CD14-positive monocyte (primary cell): ENCODE measurements at places on chromosomes 13 and 19.
A peak's percentile ranks its signal among the peaks of the same experiment; 100 is the strongest.

- DNase-seq, result no peak
Observed at GRCh38 chr19:49524812-49525455, 2.9 kb upstream of the RCN3 start.

DNA sequence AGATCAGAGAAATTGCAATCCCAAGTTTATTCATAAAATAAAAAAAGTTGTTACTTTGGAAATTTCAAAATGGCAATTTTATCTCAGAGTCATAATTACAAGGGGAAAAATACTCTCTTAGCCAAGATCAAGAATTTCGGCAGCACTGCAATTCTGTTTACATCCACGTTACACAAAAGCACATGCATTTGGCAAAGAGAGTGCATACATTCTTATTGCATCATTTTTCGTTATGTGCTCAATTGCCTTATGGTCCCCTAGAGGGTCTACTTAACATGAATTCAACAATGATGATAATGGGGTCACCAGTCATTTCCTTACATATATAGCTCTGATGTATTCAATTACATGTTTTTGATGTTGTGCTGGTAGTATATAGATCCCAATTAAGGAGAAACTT, 498.0 kb downstream of the DIAPH3 start:
- DNase-seq, result no peak

DNA sequence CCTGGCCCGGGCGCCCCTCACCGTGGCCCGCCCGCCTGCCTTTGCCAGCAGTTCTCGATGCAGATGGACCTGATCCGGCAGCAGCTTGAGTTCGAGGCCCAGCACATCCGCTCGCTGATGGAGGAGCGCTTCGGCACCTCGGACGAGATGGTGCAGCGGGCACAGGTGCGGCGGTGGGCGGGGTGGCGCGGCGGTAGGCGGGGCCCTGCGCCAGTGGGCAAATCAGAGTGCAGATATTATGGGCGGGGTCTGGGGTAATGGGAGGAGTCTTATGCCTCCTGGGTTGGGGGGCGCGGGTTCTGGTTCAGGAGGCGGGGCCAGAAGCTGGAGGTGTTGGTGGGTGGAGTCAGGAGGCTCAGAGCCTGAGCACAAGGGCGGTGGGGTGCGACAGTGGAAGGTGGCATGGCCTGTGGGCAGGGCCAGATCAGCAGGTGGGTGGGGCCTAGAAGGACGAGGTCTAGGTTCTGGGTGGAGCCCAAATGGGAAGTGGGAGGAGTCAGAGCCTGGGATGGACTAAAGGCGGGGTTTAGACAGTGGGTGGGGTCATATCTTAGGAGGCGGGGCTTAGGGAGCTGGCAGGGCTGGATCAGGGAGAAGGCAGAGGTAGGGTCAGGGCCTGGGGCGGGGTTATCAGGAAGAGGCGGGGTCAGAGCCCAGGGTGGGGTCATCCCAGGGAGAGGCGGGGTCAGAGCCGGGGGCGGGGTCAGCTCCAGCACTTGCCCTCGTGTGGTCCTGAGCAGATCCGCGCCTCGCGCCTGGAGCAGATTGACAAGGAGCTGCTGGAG, 5.6 kb downstream of the APC2 start:
- DNase-seq, result peak; percentile 73

- no peak for DNase-seq
Observed at GRCh38 chr19:30686176-30686820, 314.1 kb downstream of the ZNF536 start.

GRCh38 chr13:95220611-95221010, 80.6 kb downstream of the ABCC4 start:
- DNase-seq, result no peak

- peak; percentile 39 for DNase-seq
Observed at GRCh38 chr19:6092329-6093286, 17.7 kb downstream of the RFX2 start.

GRCh38 chr19:54696117-54696548, 28.1 kb upstream of the KIR3DL3 start:
- DNase-seq, result no peak

DNA sequence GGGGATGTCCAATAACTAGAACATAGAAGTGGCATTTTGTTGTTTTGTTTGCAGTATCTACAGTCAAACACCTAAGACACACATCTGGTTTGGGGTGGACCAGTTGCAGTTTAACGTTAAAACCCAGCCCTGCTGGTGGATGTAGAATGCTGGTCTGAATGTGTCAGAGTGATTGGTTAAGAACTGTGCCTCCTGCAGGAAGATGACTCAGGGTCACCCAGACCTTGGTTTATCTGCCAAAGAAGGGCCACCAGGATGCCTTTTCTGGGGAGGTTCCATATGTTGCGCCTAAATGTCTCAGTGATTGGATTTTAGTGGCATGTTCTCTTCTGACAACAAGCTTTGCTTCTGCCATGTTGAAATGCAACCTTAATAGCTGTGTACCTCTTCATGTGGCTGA, 23.1 kb downstream of the ZNF536 start:
- no peak for DNase-seq

GRCh38 chr19:39251081-39251480, 2.4 kb upstream of the IFNL4 start:
- no peak for DNase-seq

- DNase-seq, result no peak
Observed at GRCh38 chr13:64553411-64554129, 2676.6 kb downstream of the PCDH9 start.

DNA sequence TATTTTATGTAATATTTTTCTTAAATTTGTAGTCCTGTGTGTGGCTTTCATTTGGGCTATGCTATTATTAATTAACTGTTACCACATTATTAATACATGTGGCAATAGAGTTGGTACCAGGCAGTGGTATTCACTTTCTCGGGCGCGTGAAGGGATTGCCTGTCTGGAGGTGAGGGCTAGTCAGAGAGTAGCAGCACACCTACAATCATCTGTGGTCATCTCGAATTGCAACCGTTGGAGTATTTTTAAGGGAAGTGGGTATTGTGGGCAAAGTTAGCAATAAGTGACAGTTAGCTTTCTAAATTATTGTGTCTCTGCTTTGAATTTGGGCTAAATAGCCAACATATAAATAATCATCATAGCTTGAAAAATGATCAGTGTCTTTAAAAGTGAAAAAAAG, 20.0 kb upstream of the GPR18 start:
- peak; percentile 61 for DNase-seq

GRCh38 chr19:35715355-35715809, 2.4 kb upstream of the KMT2B start:
- DNase-seq, result no peak
